ENCODE measurements at places on chromosomes 12 and 14. TPM values are rescaled to one million over a fixed set of nuclear protein-coding genes. Genes with fewer than 3 reads are reported as not detected.

The PTPRB gene
- 1.8 TPM for polyA plus RNA-seq

The ZNF384 gene
- polyA plus RNA-seq = 26.2 TPM

The SPTB gene
- polyA plus RNA-seq = 1.1 TPM

GRCh38 chr12:84719997-84720396, 192.6 kb downstream of the SLC6A15 start:
- DNase-seq = no peak

- no peak for DNase-seq
Observed at GRCh38 chr12:113184098-113184899, 979 bp downstream of the DDX54 start.

DNA sequence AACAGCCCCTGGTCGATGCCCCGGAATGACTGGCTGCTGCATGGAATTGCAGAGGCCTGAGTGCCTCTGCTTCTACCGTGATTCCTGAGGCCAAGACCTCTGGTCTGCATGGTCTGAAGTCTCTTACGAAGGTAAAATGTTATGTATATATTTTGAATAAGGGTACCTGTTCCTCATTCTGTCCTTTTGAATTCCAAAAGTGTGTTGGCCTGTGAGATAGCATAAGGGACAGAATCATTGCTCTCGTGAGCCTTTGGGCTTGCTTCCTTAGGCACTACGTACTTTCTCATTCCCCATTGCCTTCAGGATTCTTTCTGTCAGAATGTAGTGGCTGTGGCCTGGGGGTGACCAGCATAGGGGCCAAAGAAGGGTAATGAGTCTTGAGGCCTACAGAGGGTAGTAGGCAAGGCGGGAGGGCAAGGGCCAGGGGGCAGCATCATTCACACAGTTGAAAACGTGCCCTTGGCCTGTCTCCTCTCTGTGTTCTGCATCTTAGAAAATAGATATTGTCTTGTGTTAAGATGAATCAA, 19.5 kb downstream of the TRAF3 start:
- no peak for DNase-seq

- DNase-seq = peak; percentile 93
Observed at GRCh38 chr12:26126340-26127284, 1.8 kb upstream of the BHLHE41 start.

GRCh38 chr12:129200576-129200975, 347.3 kb downstream of the GLT1D1 start:
- DNase-seq = no peak

- no peak for DNase-seq
Observed at GRCh38 chr12:42432517-42433140, 106.7 kb downstream of the PPHLN1 start.

GRCh38 chr14:106166232-106166631, 639.8 kb downstream of the TMEM121 start:
- no peak for DNase-seq
